ENCODE measurements at places on chromosomes 2 and 18.

DNA sequence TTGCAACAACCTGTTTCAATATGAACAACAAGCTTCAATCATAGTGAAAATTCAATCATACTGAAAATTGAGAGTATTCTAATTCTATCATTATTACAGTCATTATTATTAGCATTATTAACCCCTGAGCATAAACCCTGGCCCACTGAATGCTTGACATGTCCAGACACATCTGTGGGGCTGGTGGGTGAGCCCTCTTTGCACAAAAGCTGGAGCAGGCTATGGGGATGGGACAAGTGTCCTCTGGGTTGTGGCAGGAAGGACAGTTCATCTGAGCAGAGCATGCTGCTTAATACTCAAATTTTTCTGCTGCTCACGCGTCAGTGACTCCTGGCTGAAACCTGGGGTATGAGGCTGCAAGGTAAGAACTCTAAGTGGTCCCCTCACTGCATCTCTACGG, 451.1 kb upstream of the POU3F3 start:
- DNase-seq, result no peak

GRCh38 chr2:135899567-135899966, 23.3 kb upstream of the MCM6 start:
- no peak for DNase-seq

DNA sequence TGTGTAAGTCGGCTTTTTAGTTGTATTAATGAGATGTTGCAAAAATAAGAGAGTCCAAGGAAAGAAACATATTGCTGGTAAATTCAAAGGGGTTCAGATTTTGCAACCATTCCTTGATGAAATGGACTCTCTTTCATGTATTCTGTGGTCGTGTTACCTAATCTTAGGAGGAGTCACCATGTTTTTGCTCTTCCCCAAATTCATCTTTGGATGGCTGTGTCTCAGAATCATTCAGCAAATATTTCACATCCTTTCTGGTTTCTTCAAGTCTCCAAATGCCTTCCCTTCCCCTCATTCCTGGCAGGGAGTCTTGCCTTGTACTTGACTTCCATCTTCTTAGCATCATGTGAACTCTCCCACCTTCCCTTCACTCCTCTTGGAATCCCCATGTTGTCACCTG, 66.1 kb downstream of the PTPRM start:
- no peak for DNase-seq

DNA sequence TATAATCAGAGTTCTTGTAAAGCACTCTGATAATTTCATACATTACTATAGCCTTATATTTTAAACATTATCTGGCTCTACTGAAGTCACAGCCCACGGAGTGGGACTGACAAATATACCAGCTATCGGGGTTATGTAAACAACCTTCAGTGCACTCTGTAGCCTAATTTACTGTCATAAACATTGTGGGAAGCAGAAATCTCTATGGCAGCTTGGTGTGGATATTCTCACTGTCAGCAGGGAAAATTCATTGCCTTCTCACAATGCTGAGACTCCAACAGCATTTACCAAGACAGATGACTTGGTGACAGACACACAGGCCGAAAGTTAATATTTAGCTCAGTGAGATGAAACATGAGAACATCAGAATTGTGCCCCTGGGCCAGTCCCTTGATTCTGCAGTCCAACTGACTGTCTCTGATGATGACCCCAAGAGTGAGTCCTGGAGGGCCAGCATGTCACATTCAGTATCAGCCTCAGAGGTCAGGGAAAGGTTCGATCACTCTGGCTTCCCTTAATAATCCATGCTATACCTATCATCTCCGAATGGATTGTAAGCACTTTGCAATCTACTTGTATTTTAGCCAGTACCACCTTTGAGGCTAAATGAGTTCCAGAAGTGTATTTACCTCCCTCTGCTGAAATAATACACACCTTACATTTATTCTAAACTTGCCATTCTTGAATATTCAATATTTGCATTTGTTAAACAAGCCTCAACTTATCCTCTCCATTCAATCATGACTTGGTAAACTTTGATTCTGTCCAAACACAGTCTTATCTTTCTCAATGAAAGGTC, 146.2 kb upstream of the OSR1 start:
- DNase-seq, result no peak

DNA sequence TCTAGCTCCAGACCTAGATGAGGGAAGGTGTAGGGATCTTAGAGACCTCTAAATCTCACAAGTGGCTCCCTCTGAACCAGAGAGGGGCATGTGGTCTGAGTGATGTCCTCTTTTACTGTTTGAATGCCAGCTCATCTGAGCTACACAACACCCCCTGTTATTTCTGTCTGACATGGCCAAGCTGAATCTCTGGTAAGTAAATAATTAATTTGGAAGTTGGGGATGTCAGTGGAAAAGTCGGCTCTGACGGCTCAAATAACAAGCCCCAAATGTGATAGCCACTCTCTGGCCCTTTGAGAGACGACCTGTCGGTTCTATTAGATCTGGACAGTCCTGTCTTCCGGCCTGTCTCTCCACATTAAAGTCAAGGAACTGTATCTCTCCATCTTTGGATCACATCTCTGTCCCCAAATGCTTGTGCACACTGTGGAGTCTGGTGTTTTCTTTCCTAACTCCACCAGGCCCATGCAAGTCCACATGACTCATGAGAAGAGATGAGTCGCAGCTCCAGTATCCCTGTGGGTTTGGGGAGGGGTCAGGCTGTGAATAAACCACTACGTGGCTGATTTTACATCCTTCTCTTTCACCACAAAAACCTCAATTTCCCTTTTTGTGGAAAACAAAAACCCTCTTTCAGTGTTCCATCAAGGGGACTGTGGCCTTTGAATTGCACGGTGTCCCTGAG, 52.5 kb downstream of the SETBP1 start:
- DNase-seq, result no peak

- no peak for DNase-seq
Measured at GRCh38 chr2:239697399-239698164, 296.8 kb upstream of the HDAC4 start.

- no peak for DNase-seq
Measured at GRCh38 chr18:75247611-75248421, 37.2 kb downstream of the TSHZ1 start.

DNA sequence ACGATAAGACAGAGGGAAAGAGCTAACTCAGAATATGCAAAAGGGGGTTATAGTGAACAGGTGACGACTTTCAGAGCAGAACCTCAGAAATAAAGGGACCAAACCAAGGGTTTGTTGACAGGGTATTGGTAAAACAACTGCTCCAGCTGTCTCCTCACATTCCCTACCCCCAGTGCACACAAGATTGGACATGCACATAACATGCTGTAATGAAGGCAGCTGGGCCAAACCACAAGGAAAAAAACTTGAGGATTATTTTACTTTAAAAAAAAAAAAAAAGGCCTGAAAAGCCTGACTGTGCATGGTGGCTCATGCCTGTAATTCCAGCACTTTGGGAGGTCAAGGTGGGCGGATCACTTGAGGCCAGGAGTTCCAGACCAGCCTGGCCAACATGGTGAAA, 3.5 kb downstream of the RBM43 start:
- DNase-seq, result no peak

- no peak for DNase-seq
Measured at GRCh38 chr18:43393174-43393573, 115.9 kb upstream of the SYT4 start.

DNA sequence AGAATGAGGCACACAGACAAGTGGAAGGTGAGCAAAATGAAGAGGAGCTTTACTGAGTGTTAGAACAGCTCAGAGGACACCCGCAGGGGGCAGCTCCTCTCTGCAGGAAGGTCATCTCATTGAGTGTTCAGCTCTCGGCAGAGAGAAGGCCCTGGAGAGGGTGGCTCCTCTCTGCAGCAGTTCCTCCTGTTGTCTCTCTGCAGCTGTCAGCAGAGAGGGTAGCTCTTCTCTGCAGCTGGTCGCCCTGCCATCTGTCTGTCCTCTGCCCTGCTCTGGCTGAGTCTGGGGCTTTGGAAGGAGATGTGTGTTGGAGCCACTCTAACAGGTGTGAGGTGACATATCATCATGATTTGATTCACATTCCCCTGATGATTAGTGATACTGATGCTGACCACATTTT, 6.8 kb upstream of the SNTG2 start:
- DNase-seq, result no peak

DNA sequence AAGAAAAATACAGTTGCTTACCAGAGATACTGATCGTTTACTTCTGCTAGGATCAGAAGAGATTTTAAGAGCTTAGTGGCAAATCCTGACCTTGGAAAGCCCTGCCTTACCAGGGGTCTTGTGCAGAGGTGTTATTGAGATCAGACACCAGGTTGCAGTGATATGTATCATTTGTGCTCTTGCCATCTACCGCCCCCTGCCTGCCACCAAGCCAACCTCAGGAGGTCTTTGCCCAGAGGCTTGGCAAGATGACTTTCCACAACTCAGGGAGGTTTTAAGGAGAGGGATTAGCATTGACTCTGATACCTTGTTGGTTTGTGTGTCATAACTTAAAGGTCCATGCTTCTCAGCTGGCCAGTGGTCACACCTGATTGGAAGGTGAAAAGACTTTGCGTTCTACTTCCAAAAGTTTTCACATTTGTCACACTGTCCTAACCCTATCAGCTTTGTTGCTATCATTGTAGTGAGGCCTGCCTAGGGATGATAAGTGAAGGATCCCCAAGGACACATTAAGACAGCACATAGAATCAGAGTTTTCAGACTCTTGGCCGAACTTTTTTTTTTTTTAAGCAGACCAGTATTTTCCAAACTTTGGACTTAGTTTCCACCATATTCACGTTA, 46.2 kb upstream of the MGAT5 start:
- peak; percentile 41 for DNase-seq

GRCh38 chr2:28165087-28165635, 227.5 kb upstream of the FOSL2 start:
- DNase-seq, result no peak

GRCh38 chr18:35408843-35409261, 31.7 kb upstream of the ZNF396 start:
- no peak for DNase-seq

DNA sequence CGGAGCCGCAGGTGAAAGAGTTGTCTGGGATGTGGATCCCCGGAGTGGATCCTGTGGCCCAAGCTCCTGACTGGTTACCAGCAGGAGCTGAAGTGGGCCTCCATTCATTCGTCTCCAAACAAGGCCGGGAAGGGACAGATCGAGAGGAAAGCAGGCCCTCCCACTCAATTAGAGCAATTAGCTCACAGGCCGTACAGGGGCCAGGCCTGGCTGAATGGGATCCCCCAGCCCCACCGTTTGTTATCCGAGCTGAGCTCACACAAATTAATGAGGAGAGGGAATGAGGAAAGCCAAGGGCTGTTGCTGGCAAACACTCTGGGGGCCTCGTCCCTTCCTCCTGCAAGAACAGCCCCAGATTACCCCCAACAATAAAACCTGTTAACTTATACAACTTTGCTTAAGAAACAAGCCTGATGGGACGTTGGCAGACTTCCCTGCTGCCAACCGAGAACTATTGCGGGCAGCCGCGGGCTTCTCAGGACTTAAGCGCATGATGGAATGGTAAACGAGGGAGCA, 338.0 kb downstream of the BCL11A start:
- no peak for DNase-seq

GRCh38 chr2:105781274-105781978, 36.7 kb downstream of the NCK2 start:
- no peak for DNase-seq

GRCh38 chr18:8391068-8391467, 218.2 kb upstream of the RAB12 start:
- no peak for DNase-seq

- DNase-seq, result no peak
Measured at GRCh38 chr2:9263428-9263827, 56.8 kb downstream of the ASAP2 start.

- DNase-seq, result no peak
Measured at GRCh38 chr18:38520786-38521185, 955.2 kb upstream of the CELF4 start.

GRCh38 chr2:112881217-112881985, 29.6 kb upstream of the IL37 start:
- no peak for DNase-seq

GRCh38 chr2:184756885-184757284, 158.6 kb downstream of the ZNF804A start:
- DNase-seq, result no peak

DNA sequence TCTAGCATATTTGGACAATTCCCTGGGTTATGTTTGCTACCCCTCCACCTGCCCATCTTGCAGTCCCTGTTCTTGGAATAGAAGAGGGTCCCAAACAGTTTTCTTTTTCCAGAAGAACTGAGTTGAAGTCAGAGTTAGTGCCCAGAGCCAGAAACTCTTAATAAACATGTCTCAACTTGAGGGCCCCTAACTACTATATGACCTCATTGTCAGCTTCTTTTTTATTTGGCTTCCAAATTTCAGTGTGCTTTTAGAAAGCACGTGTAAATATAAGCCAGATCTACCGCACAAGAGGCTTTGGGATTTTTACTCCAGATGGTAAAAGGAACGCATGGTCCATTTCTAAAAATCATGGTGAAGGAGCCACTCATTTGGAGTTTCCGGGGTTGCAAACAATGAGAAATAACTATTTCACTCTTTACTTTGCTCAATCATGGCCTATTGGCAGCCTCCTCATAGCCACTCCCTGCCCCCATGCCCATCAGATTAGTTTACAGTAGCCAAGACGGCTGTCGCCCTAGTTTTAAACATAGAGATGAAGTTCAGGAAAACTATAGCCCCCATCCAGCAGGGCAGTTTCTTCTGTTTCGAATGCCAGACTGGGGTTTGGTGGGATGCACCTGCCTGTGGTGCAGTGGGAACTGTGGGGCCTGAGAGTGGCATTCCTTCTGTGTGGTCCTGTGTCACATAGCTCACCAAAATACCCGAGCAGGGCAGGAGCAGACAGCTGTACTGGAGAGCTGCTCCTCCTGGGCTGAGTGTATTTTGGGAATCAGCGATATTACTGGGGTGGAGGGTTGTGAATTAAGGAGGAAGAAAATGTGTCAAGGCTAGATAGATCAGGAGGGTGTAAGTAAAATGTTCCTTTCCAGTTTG, 1.7 kb downstream of the MAPRE3 start:
- DNase-seq, result no peak

DNA sequence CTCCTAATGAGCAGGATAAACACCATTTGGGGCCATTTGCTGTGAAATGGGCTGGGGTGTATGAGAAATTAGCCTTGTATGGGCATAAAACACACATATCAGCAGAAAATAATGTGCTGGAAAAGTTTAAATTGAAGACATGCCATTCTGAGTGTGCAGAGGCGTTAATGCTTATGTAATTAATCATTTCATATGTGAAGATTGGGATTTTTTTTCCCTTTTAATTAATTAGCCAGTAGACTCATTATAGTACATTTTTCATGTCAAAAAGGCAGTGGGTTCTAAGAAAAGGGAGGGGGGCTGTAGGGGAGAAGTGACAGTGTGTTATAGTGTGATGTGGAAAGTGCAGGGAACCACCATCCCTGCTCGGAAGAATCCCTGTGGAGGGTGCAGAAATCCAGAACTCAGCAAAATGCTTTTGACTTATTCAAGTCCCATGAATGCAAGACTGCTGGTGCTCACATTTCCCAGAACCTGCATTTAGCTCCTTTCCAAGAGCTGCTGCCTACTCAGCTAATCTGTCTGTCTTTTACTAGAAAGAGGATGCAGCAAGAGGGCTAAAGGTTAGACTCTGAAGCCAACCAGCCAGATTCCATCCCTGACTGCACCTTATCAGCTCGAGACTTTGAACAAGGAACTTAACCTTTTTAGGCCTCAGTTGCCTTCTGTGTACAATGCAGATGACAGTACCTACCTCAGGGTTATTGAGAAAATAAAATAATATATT, 11.6 kb upstream of the COX7A2L start:
- no peak for DNase-seq

GRCh38 chr2:172606285-172606684, 50.4 kb downstream of the PDK1 start:
- DNase-seq, result no peak

- DNase-seq, result no peak
Measured at GRCh38 chr2:166357068-166357949, 18.4 kb downstream of the SCN9A start.

GRCh38 chr18:24726727-24727492, 266.5 kb downstream of the HRH4 start:
- peak; percentile 20 for DNase-seq
